ENCODE measurements at places on chromosomes 1 and 21.

GRCh38 chr1:57279909-57280666, 143.8 kb downstream of the DAB1 start:
- no peak for DNase-seq

GRCh38 chr1:91606546-91607078, 106.0 kb downstream of the CDC7 start:
- DNase-seq = no peak

- DNase-seq = no peak
Measured at GRCh38 chr1:1169429-1170214, 4.1 kb upstream of the TTLL10 start.

- no peak for DNase-seq
Measured at GRCh38 chr21:24093032-24093431, 1514.2 kb downstream of the MRPL39 start.

- no peak for DNase-seq
Measured at GRCh38 chr1:184649451-184649888, 105.2 kb downstream of the EDEM3 start.

- no peak for DNase-seq
Measured at GRCh38 chr1:166330096-166330495, 163.3 kb upstream of the FAM78B start.

- no peak for DNase-seq
Measured at GRCh38 chr1:209962856-209963255, 24.8 kb downstream of the SYT14 start.

DNA sequence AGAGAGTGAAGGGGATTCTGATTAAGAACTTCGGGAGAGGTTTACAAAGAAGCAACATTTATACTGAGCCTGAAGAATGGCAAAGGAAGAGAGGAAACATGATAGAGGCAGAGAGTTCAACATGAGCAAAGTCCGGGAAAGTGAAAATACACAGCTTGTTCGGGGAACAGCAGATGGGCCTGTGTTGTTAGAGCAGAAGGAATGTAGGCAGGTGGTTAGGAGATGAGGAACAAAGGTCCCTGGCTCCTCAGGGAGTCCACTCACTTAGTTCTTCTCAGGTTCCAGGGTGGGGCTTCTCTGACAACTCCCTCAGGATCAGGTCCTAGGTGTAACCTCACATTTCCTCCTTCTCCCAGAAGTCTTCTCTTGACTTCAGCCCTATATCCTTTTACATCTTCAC, 5.1 kb upstream of the ZNF326 start:
- DNase-seq = no peak

- DNase-seq = no peak
Measured at GRCh38 chr1:10888791-10889649, 92.6 kb upstream of the CASZ1 start.

- DNase-seq = no peak
Measured at GRCh38 chr1:46464915-46465314, 24.7 kb upstream of the DMBX1 start.

- DNase-seq = no peak
Measured at GRCh38 chr1:14750490-14750889, 152.0 kb downstream of the KAZN start.

GRCh38 chr1:77592906-77593305, 89.6 kb downstream of the ZZZ3 start:
- no peak for DNase-seq

GRCh38 chr1:229183588-229183987, 87.3 kb upstream of the RAB4A start:
- DNase-seq = no peak

DNA sequence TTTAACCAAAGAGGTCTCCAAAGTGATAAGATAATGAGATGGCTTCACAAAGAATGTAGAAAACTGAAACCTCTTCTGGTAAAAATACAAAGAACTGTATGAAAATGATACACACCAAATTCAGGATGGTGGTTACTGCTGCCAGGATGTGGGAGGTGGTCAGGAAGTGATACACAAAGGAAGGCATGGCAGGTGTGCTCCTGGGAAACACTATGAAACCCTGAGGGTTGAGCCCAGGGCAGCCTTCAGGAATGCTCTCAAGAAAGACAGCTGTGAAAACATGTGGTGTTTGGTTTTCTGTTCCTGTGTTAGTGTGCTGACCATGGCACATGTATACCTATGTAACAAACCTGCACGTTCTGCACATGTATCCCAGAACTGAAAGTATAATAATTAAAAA, 109.3 kb downstream of the NTNG1 start:
- DNase-seq = no peak

GRCh38 chr1:65362545-65362944, 53.2 kb downstream of the DNAJC6 start:
- no peak for DNase-seq

DNA sequence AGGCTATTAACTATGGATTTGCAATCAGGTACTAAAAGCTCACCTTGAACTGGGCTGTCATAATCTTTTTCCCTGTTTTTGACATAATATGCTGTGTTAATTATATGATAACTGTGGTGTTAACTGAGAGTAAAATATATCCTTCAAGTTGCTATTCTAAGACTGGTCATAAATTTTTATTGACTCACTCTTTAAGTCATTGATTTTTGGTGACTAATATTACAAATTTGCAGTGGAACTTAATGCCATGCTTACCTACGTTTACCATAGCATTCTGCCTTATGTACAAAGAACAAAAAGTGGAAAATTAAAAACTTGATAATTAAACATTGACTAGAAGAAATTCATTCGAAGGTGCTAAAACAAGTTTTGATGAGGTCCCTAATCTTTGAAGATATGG, 872.4 kb downstream of the BRINP3 start:
- no peak for DNase-seq

- DNase-seq = no peak
Measured at GRCh38 chr1:55257958-55258357, 42.8 kb upstream of the USP24 start.

DNA sequence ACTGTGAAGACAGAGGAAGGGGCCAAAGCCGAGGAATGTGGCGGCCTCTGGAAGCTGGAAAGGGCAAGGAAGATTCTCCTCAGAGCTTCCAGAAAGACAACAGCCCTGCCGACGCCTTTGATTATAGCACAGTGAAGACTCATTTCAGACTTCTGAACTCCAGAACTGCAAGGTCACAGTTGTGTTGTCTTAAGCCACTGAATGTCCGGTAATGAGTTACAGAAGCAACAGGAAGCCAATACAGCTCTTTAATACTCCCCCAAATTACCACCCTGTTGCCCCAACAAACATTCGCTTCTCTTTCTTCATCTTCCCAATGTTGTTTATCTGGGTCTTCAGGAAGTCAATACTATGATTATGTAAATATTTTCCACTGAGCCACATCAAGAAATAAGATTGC, 44.0 kb downstream of the ETS2 start:
- DNase-seq = no peak

DNA sequence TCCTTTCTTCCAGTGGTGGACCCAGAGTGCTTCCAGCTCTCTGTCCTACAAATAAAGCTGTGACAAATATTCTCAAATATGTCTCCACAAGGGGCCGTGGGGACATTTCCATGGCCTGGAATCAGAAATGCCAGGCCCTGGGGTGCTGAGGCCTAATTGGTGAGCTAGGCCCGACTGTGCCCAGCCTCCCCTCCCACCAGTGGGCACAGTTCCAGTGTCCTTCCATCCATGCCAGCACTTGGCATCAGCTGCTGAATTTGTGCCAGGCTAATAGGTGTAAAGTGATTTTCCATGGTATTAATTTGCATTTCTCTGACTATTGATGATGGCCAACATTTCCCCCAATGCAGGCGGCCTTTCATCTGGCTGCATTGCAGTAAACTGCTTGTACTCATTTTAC, 48.5 kb upstream of the B3GALT5 start:
- no peak for DNase-seq

- no peak for DNase-seq
Measured at GRCh38 chr1:178629252-178630154, 95.5 kb upstream of the RALGPS2 start.

DNA sequence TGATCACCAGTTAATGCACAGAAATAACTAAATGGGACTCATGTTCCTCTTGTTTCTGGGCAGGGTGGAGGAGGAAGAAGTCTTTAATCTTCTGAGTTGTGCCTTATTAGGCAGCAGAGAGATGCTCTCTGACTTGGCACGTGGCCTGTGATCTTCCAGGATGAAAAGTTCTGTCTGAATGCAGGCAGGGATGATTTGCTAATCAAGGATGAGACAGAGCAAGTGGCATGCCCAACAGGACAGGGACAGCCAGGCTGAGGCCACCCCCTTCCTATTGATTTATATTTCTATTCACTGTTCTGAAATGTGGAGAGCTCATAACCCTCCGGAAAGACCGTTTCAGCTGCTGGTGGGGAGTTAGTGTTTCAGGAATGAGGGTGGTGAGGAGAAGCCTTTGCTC, 477.8 kb upstream of the CAMK1G start:
- DNase-seq = no peak

DNA sequence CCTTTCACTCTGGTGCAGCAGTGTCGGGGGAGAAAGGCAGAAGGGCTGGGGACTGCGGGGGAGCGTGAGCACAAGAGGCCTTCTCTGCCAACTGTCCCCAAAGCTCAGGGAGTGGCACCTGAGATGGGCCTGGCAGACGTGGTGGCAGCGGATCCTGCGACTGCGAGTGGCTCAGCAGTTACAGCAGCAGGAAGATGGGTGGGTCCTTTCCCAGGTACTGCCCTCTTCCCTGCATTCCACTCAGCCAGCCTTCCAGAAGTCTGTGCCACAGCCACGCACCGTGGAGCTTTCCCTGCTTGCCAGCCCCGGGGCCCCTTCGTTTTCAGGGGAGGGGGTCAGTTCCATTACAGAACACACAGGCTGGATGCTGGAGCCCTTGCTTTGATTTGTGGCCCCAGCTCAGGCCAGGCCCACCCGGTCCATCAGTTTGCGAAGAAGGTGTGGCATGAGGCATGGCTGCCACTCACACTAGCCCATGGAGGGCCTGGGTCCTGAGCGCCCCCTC, 17.2 kb downstream of the MTHFR start:
- DNase-seq = no peak

GRCh38 chr21:42524341-42525028, 10.8 kb downstream of the SLC37A1 start:
- DNase-seq = no peak

DNA sequence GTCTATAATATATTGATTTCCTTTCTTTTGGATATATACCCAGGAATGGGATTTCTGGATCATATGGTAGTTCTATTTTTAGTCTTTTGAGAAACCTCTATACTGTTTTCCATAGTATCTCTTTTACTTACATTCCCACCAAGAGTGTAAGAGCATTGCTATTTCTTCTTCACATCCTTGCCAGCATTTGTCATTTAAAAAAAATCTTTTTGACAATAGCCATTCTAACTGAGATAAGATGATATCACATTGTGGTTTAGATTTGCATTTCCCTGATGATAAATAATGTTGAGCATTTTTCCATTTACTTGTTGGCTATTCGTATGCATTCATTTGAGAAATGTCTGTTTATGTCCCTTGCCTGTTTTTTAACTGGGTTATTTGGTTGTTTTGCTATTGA, 467.4 kb downstream of the COL11A1 start:
- no peak for DNase-seq

DNA sequence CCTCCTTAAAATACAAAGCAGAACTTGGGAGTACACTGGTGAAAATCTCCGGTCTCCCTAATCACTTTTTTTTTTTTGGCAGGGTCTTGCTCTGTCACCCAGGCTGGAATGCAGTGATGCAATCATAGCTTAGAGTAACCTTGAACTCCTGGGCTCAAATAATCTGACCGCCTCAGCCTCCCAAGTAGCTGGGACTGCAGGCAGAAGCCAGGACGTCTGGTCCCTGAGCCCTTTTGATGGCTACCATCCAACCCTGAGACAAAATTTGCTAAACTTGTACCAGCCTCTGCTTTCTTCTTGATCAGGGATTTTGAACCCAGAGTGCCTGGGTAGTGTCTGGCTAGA, 4.1 kb downstream of the L1TD1 start:
- no peak for DNase-seq

DNA sequence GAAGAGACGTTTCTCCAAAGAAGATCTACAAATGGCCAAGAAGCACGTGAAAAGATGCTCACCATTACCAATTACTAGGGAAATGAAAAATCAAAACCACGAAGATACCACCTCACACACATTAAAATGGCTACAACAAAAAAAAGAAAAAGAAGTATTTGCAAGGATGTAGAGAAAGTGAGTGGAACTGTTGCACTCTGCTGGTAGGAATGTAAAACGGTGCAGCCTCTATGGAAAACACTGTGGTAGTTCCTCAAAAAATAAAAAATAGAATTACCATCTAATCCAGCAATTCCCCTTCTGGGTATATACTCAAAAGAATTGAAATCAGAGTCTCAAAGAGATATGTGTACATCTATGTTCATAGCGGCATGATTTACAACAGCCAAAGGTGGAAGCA, 115.4 kb upstream of the EDN2 start:
- no peak for DNase-seq

DNA sequence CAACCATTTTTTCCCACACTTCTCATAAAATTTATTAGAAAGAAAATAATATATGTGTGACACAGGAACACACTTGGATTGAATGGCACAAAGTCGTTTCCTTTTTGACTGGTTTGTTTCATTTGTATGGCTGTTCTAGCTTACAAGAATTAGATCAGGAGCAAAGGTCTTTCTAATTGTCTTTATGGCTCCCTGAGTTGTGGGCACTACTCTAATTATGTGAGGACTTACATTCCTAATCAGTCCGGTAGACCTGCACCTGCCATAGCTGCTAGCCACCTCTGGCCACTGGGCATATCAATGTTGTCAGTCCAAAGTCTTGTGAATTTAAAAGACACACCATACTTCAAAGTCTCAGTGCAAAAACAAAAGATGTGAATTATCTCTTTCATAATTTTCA, 346.7 kb downstream of the NTNG1 start:
- no peak for DNase-seq

GRCh38 chr1:180893614-180894013, 19.1 kb upstream of the KIAA1614 start:
- DNase-seq = no peak

DNA sequence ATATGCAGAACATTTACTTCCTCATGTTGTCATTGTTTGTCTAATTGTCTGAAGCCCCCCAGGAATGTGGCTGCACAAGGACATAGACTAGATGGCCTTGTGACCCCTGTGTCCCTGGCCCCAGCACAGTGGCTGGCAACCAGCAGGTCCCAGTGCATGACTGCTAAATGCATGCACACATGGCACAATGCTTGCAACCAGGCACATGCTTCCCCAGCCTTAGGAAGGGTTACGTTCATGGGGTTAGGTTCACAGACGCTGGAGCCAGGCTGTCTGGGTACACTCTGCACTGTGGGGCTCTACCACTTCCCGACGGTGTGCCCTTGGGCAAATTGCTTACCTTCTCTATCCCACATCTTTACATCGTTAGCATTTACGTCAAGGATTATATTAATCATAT, 21.2 kb upstream of the CLIC6 start:
- no peak for DNase-seq

GRCh38 chr1:152110860-152111514, 4.3 kb downstream of the TCHH start:
- DNase-seq = peak; percentile 8

- DNase-seq = no peak
Measured at GRCh38 chr1:77447669-77448068, 165.8 kb downstream of the AK5 start.

GRCh38 chr1:177950506-177950905, 19.4 kb downstream of the SEC16B start:
- DNase-seq = no peak

- DNase-seq = no peak
Measured at GRCh38 chr1:29309075-29309474, 72.8 kb downstream of the PTPRU start.

- no peak for DNase-seq
Measured at GRCh38 chr1:70066711-70067110, 138.7 kb downstream of the LRRC40 start.

GRCh38 chr1:157399343-157399983, 152.9 kb downstream of the FCRL5 start:
- no peak for DNase-seq

GRCh38 chr1:223248001-223248769, 105.1 kb upstream of the TLR5 start:
- DNase-seq = no peak

GRCh38 chr1:107936498-107937481, 28.2 kb downstream of the VAV3 start:
- DNase-seq = no peak

Measured in stimulated activated CD4-positive, alpha-beta T cell treated with anti-CD3 and anti-CD28 coated beads, TNF-alpha, amount 100 ng/mL, for 1 hour (primary cell).